ENCODE measurements at places on chromosomes 1 and 21.

GRCh38 chr1:54096227-54096876, 42.9 kb downstream of the TCEANC2 start:
- no peak for DNase-seq

- no peak for DNase-seq
These were observed 125.1 kb upstream of the COL6A1 start for GRCh38 chr21:45856442-45856841.

- no peak for DNase-seq
These were observed 10.7 kb upstream of the SLC2A5 start for GRCh38 chr1:9079988-9080704.

DNA sequence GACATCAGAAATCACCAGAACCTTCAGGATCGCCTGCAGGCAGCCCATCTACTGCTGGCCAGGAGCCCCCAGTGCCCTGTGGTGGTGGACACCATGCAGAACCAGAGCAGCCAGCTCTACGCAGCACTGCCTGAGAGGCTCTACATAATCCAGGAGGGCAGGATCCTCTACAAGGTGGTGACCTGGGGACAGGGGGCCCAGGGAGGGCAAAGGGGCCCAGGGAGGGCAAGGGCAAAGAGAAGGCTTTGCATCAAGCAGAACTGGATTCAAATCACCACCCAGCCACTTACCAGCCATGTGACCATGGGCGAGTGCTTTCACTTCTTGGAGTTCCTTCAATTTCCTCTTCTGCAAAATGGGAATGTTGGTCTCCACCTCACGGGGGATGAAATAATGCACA, 12.1 kb downstream of the DIO1 start:
- no peak for DNase-seq

DNA sequence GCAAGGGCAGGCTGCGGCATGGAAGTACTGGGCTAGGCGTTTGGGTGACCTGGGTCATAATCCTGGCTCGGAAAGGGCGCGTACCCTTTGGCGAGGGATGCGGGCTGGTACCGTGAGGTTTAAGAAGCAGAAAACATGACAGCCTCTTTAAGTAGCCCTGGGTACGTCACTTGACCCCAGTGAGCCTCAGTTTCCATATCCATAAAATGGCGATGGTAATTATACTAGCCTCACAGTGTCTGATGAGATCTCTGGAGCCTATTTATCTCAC, 700 bp downstream of the PIGV start:
- no peak for DNase-seq

- no peak for DNase-seq
These were observed 5.7 kb downstream of the DOCK7 start for GRCh38 chr1:62682531-62682930.

DNA sequence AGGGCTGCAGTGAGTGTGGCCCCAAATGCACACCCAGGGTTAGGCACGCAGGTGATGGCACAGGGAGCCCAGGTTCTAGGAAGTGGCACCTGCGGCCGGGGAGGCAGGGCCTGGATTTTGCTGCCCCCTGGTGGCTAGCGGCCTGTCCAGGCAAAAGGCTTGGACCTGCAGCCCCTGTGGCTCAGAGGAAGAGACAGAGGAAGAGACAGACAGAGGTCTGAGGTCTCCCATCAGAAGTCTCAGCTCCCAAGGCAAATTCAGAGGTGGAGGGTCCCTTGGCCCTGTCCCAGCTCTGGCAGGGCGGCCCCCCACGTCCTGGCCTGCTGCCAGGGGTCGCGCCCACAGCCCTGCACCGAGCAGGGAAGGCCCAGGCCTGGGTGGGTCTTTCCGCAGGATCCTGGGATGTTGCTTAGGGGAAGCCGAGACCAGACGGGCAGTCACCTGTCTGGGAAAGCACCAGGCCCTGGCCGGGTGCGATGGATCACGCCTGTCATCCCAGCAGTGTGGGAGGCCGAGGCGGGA, 8.0 kb upstream of the TNFRSF14 start:
- DNase-seq, result no peak
